ENCODE measurements at places on chromosomes 12 and 14.

DNA sequence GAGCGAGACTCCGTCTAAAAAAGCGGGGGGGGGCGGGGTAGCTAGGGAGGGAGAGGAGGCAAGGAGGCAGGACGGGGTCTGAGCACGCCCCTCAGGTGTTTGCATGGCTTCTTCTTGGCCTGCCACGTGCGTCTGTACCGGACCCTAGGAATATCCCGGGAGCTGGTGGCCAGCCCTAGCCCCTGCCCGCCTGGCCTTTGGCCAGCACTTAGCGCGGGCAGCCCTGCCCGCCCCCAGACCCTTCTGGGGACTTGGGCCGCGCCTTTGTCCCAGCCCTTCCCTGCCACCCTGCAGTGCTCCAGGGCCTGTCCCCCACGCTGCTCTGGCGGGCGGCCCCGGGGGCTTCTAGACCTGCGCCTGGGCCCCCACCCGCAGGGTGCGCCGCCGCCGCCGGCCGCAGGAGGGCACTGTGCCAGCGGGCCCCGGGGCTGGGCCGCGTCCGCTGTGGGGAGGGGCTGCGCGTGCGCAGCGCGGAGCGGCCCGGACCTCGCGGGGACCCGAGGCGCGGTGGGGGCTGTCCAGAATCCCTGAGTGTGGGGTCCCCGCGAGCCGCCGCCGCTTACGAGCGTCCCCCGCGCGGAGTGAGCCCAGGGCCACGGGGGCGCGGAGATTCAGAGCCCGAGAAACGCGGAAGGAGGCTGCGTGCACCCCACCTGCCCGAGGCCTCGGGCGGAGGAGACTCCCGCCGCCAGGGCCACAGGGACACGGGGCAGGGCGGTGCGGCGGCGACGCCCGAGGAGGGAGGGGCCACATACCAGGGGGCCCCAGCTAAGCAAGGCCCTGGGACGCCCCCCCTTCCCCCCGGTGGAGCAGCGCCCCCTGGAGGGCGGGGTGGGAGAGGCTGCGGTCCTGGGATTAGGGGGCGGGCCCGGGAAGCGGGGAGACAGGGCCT lies 21.0 kb downstream of the SLC25A29 start:
- peak; percentile 85 for DNase-seq

DNA sequence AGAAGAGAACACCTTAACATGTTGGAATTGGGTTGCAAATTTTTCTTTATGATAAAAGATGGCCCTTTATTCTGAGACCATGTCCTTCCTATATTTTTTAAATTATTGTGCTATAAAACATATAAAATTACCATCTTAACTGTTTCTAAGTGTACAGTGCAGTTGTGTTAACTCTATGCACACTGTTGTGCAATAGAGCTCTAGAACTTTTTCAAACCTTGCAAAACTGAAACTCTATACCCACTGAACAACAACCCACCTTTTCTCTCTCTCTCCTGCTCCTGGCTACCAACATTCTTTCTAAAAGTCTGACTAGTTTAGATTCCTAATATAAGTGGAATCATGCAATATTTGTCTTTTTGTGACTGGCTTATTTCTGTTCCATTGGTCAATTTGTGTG lies 7.8 kb upstream of the CPM start:
- no peak for DNase-seq

GRCh38 chr12:71782017-71782416 lies 27.4 kb downstream of the RAB21 start:
- DNase-seq, result no peak

DNA sequence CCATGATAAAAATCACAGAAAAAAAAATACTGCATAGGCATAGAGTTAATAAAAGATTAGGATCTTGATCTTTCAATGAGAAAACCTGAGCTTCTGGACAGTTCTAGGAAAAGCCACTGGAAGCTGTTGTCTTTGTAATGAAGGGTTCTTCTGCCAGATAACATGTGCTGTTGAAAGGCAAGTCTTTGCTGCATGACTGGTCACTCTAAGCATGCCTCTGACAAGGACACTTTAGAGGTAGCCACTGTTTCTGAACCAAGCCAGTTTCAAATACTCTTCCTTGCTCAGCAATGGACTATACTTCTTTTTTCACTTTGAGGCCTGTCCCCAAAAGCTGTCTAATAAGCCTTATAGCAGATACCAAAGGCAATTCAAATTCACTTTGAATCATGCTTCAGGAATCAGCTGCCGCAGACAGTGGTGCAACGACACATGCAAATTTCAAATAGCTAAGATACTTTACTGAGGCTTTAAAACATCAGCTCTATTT lies 70.2 kb downstream of the BTG1 start:
- no peak for DNase-seq

- no peak for DNase-seq
Measured at GRCh38 chr12:98651328-98651727, 6.2 kb downstream of the APAF1 start.

- DNase-seq, result peak; percentile 58
Measured at GRCh38 chr12:123532808-123533649, 490 bp downstream of the RILPL1 start.

GRCh38 chr12:26629864-26630263 lies 203.1 kb downstream of the ITPR2 start:
- no peak for DNase-seq

- DNase-seq, result no peak
Measured at GRCh38 chr12:119748497-119748896, 80.6 kb downstream of the PRKAB1 start.

DNA sequence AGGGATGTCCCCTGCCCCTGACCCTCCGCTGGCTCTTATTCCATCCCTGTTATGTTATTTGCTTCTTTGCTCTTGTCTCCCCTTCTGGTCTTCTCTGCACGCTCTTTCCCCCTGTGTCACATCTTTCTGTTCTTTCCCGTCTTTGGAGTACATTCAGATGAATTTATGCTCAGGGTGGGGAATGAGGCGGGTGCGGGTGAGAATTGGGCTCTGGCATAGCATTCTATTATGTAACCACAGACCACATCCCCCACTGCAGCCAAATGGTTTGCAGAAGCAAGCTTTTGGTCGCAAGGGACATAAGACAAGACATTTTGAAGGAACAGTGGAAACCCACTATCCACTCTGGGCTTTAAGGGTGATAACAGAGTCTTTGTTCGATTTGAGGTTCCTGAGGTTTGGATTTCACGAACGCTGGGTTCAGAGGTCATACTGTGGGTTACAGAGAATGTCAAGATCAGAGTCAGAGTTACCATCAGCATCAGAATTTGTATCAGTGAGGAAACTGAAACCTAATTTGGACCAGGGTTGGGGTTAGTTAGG lies 3.8 kb downstream of the ENDOU start:
- DNase-seq, result no peak

GRCh38 chr12:112906712-112907414 lies at the start of gene OAS1:
OAS1 (plus strand) TSS chr12:112906962; CDS start chr12:112907040, 78 bp downstream.
- DNase-seq, result peak; percentile 46

DNA sequence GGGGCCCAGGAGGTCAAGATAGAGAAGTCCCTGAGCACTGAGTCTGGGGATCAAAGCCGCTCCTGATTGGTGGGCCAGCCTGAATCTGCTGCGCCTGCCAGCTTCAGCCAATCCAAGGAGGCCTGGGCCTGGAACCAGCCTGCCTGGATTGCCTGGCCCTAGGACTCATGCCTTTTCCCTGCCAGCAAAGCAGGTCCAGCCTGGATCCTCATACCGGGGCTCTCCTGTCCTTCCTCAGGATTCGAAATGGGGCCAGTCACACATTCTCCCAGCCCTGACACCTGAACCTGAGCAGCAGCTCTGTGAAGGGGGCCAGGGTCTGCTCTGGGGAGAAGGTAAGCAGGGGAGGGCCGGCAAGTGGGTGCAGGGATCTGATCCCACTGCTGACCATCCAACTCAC lies 81.9 kb downstream of the NINJ2 start:
- no peak for DNase-seq

GRCh38 chr14:72613975-72614319 lies 280.0 kb downstream of the DPF3 start:
- DNase-seq, result no peak

DNA sequence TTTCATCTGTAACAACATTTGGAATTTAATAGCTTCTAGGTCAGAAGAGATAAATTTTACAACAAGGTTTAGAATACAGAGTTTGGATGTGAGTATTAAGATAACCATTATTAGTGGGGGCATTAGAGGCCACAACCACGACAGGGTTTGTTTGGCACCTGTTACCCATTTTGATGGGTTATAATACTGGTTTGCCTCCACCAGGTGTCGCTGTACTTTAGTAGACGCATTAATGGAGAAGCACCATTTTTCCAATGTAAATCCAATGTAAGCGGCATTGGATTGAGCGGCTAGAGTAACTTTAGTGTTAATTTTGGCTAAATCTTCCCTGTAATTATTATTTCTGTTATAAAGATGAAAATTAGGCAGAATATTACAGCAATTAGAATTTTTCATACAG lies 136.2 kb downstream of the SLCO1B3 start:
- no peak for DNase-seq
